ENCODE measurements at places on chromosomes 12 and 14.

GRCh38 chr12:76144245-76144549 is 59.7 kb upstream of the NAP1L1 start:
- no peak for DNase-seq

DNA sequence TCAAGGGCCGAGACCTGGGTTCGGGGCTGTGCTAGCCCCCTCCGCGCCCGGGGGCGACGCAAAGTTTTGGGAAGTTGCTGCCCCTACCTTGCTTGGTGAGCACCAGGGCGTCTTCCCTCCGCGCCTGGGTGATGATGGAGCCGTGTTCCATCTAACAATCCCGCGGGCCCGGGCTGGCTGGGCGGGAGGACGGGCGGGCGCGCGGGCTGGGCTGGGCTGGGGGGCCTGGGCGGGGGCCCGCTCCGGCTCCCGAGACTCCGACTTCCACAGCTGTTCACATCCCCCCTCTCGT is 298 bp downstream of the CTDSP2 start:
- DNase-seq, result no peak

DNA sequence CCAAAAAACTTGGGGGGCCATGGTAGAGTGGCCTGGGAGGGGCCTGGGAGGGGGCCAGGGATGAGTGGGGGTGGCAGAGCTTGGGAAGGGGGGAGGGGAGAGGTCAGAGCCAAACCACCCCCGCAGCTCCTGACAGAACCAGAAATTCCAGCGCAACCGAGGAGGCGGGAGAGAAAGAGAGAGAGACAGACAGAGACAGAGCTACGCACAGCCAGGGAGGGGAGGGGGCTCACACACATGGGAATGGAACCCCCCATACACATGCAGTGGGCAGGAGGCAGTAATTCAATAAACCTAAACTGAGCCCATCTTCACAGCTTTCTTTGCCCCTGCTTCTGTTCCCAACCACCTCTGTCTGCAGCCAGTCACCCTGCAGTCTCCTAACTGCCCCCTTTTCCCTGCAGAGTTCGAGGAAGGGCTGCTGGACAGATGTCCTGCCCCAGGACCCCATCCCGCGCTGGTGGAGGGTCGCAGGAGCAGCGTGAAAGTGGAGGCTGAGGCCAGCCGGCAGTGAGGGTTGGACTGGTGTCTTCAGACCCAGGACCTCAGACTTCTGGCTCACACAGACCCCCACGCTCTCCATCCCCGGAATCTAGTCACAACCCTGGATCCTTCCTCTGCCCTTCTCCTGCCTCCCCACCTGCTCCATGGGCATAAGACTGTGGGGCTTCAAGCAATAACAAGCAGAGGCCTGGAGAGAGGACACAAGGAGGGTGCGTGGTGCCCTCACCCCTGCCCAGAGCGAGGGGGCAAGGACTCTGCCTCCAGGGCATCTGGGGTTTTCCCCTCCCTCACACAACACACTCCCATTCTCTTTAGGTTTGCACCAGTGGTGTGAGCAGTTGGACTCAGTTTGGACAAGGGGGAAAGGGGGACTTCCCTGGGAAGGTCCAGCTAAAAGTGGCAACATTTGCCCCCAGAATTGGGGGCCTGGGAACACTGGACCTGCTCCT is 5.6 kb downstream of the NAB2 start:
- DNase-seq, result no peak

DNA sequence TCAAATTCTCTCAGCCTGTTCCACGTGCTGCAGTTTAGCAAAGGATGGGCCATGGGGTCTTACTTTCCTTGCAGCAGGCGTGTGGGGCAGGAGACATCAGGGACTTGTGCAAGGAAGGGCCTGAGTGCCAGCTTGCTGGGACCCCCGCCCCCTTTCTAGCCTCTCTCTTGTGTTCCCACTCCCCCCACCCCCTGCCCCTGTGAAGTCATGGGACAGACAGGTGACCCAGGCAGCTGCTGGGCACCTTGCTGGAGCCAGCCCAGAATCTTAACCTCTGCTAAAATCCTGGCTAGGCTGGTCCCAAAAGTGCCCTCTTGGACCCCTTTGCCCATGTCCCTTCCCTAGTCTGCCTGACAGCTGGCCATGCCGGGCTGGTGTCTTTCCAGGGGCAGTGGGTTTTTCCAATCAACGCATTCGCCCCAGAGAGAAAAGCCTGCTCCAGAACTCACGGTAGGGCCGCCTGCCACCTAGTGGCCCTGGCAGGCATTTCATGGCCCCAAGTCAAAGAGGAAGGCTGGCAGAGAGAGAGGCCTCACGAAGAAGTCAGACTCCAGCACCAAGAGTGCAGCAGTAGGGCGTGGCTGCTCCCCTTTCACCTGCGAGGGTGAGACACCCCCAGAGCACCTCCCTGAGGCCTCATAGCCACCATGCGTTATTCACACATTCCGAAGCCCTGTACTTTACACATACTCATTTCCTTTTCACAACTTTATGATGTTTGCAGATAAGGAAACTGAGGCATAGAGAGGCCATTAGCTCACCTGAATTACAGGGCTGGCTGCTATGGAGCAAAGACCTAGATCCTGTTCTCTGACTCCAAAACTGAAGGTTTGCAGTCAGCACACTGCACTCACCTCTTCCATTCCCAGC is 67.4 kb downstream of the LGMN start:
- DNase-seq, result peak; percentile 88

- no peak for DNase-seq
These were observed 137.6 kb upstream of the TMTC1 start for GRCh38 chr12:29921307-29921706.

- no peak for DNase-seq
These were observed 159.5 kb downstream of the ZFP36L1 start for GRCh38 chr14:68633131-68633991.

DNA sequence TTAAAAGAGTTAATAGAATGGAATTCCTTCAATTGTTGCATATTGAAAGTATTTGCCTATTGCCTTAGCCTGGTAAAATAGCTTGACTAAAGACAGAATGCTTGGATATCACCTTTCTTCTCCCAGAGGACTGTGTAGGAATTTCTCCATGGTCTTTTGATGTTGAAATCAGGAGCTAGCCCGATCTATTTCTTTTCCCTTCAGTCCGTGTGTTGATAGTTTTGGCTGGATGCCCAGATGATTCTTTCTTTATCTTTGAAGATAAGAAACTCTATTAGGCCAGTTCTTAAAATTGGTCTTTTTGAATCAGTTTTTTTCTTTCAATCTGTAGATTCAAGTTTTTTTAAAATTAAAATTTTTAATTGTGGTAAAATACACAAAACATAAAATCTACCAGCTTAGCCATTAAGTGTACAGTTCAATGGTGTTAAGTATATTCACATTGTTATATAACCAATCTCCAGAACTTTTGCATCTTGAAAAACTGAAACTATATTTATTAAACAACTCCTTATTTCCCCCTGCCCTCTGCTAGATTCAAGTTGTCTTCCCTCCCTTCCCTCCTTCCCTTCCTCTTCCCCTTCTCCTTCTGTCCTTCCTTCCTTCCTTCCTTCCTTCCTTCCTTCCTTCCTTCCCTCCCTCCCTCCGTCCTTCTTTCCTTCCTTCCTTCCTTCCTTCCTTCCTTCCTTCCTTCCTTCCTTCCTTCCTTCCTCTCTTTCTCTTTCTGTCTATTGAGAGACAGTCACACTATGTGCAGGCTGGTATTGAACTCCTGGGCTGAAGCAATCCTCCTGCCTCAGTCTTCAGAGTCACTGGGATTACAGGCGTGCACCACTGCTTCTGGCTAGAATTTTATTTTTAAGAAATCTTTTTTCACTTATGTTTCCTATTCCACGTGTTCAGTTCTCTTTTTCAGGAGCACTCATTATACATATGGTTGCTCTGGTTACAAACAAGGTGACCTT is 10.1 kb downstream of the LACRT start:
- DNase-seq, result no peak

DNA sequence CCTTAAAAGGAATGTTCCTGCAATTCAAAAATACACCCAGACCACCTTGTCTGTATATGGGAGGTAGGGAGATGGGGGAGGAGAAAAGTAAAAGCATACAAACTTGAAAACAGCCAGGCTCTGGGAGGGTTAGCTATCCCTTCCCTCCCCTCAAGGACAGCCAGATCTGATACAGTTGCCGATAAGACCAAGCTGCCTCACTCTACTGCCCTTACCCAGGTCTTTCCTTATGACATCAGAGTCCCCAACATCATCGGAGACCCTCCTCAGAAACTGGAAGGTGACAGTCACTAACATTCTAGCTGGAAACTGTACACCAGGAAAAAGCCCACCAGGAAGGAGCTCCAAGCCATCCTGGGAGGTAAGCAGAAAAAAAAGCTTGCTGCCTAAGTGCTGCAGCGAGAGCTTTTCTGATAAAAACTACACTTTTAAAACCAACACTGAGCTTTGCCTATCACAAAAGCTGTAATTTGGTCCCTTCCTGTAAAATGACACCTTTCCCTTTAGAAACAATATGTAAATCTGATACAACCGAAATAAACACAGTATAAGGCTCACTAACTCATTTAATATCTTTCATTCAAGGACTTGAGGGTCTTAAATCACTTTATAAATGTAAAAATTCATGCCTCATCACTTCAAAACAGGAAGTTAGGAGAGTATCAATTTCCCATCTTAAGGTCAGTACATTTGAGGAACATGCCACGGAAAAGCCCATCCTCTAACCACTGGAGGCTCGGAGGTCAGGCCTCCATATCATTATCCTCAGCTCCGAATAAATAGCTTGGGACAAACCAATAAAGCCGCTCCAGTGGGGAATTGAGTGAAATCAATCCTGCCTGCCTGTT is 20.4 kb upstream of the PLEKHH1 start:
- DNase-seq, result no peak

DNA sequence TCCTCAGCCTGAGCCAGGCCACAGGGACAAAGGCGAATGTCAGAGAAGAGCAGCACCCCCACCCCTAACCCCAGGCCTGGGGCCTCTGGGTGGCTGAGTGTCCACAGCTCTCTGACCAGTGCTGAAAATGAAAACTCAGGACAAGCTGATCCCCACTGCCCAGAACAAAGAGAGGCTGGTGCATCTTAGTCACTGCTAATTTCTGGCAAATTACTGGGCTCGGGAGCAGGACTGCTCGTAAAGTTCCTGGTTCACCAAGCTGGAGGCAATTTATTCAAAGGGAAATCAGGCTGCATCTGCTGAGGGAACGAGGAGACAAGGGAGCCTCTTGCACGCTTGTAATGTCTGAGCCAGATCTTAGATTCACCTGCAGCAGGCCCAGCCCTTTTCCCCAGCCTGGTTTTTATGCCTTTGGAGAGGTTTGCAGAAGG is 43.2 kb downstream of the CALM1 start:
- peak; percentile 34 for DNase-seq

DNA sequence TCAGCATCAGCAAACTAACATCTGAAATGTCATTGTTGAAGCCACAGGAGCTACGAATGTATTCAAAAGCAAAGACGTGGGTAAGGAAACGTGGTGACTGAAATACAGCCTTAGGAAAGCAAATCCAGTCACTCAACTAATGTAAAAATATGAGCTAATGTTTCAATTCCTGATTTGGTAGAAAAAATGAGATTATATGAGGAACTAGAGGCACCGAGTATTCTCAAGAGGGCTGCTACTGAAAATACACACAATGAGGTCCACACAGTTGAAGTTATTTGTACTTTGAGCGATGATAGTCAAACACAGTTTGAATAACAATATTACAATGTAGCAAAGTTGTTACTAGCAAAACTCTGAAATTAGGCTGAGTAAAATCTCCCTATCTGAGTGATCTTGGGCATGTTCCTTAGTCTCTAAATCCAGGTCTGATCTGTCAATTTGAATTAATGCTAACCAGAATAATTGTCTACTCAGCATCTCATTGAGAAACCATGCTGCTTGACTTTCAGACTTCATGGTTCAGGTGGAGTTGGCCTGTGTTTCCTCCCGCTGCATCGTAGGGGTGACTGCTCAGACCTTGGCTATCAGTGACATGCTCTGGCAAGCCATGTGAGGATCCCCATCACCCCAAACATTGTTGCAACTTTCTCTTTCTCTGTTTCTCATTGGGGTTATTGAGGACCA is 467.1 kb upstream of the SOX5 start:
- DNase-seq, result no peak

GRCh38 chr12:58346032-58346632 is 404.8 kb downstream of the ATP23 start:
- peak; percentile 36 for DNase-seq

GRCh38 chr12:22447223-22447622 is 97.1 kb downstream of the C2CD5 start:
- no peak for DNase-seq

- DNase-seq, result no peak
These were observed 42.5 kb upstream of the DLK1 start for GRCh38 chr14:100684154-100684553.

GRCh38 chr14:100988411-100988900 is 84.9 kb upstream of the RTL1 start:
- DNase-seq, result no peak

All from neural progenitor cell (in vitro differentiated cells).